ENCODE measurements at places on chromosomes 6 and 20.

- no peaks in the 10 kb centered on the region for H3K27me3 ChIP-seq
- DNase-seq, result no peak
- H3K4me3 ChIP-seq, result no peak overlapping the region
- H3K27ac ChIP-seq, result no peak overlapping the region
- H3K36me3 ChIP-seq, result peaks cover 16% of the 10 kb centered on the region
- peaks cover 12% of the 10 kb centered on the region for H3K4me1 ChIP-seq
These were observed 9.4 kb downstream of the DCBLD1 start for GRCh38 chr6:117491916-117492315.

- no peaks in the 10 kb centered on the region for H3K36me3 ChIP-seq
- no peak for DNase-seq
- H3K27me3 ChIP-seq, result no peaks in the 10 kb centered on the region
- peaks cover 30% of the 10 kb centered on the region for H3K4me1 ChIP-seq
These were observed 11.9 kb downstream of the NT5E start for GRCh38 chr6:85461798-85462170.

DNA sequence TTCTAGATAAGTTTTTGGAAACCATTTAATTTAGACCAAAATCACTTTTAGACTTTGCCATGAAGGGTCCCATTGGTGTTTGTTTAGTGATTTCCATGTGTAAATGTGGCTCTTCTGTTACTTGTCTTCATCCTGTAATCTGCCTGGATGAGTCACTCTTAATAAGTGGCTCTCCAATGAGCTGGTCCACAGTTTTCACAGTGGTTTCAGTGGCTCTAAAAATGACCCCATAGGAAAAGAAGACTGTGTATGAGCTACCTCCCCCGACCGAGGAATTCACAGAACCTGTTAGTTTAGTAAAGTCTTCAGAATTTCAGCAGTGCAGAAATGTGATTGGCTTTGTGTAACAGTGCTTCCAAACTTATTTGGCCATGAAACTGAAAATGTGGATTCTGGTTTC, 492.0 kb upstream of the MARCKS start:
- H3K4me3 ChIP-seq, result no peak overlapping the region
- H3K27ac ChIP-seq, result no peak overlapping the region
- no peak for DNase-seq
- H3K36me3 ChIP-seq, result no peaks in the 10 kb centered on the region
- H3K27me3 ChIP-seq, result no peaks in the 10 kb centered on the region

DNA sequence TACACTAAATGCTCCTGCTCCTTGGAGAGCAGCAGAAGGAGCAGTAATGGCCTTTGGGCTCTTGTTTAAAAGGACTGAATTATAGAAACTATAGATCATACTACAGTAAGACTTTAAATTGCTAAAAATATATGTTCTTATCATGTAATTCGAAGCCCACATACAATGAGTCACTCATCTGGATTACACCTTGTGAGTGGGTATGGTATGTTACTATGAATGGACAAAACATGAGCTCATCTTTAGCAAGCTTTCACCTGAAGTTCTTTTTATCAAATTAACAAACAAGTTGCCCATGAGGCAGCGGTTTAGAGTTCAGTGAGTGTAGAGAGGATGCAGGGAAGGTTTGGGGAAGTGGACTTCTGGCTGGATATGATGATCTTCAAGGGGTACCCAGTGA, 114.4 kb upstream of the CCN2 start:
- H3K4me1 ChIP-seq, result peaks cover 4% of the 10 kb centered on the region
- H3K36me3 ChIP-seq, result no peaks in the 10 kb centered on the region
- no peak for DNase-seq
- no peak overlapping the region for H3K4me3 ChIP-seq
- H3K27ac ChIP-seq, result no peak overlapping the region

- H3K27me3 ChIP-seq, result no peaks in the 10 kb centered on the region
- no peak overlapping the region for H3K4me3 ChIP-seq
- no peaks in the 10 kb centered on the region for H3K4me1 ChIP-seq
- H3K27ac ChIP-seq, result no peak overlapping the region
- no peaks in the 10 kb centered on the region for H3K36me3 ChIP-seq
- DNase-seq, result no peak
These were observed 345.2 kb downstream of the GJA1 start for GRCh38 chr6:121780325-121781321.

- DNase-seq, result no peak
- H3K27ac ChIP-seq, result no peak overlapping the region
- H3K36me3 ChIP-seq, result no peaks in the 10 kb centered on the region
- peaks cover 13% of the 10 kb centered on the region for H3K4me1 ChIP-seq
These were observed 108.3 kb downstream of the TNFAIP3 start for GRCh38 chr6:137975188-137975940.
